Lung (tissue), 17 donors: ENCODE measurements at places on chromosomes 2 and 18. TPM values are rescaled to one million over a fixed set of nuclear protein-coding genes. Genes with fewer than 3 reads are reported as not detected.
A peak's percentile ranks its signal among the peaks of the same experiment; 100 is the strongest.

The MARCHF4 gene
- 0.34 TPM for total RNA-seq

DNA sequence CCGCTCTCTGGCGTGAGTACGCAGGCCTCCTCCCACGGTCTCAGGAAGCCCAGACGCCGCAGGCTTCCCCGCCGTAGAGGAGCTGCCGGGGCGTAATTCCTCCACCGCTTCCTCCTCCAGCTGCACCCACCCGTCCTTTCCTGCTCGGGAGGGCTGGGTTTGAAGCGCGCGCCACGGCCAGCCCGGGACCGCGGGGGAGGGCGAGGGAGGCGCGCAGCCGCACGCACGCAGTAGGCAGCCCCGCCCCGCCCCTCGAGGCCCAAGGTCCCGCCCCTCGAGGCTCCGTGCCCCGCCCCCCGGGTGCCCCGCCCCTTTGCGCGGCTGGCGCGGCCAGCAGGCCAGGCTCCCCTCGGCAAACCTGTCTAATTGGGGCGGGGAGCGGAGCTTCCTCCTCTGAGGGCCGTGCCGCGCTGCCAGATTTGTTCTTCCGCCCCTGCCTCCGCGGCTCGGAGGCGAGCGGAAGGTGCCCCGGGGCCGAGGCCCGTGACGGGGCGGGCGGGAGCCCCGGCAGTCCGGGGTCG is at the start of gene MALT1:
Gene MALT1, plus strand, starts transcription at position 355 of the 521 bp plus-strand sequence. CDS start 179 bp downstream, outside the sequence.
- DNase-seq = peak; percentile 96

DNA sequence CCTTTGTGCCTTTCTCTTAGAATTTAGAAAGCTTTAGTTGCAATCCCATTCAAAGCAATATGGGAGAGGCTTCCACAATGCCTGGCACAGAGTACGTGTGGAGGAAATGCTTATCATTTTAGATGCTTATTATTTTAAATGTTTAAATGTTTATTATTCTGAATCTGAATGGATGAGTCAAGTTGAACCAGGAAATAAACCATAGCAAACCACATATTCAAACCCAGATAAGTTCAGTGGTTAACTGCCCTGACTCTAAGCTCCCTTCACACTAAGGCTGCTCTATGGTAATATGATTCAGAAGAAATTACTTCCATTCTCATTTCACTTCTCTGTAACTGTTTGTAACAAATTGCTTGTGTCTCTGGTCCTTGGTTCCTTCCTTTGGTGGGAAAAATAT is 5.2 kb upstream of the PPP4R1 start:
- no peak for DNase-seq

GRCh38 chr2:152055366-152056108 is 43.3 kb downstream of the CACNB4 start:
- no peak for DNase-seq
